ENCODE measurements at places on chromosomes 5 and 9.

DNA sequence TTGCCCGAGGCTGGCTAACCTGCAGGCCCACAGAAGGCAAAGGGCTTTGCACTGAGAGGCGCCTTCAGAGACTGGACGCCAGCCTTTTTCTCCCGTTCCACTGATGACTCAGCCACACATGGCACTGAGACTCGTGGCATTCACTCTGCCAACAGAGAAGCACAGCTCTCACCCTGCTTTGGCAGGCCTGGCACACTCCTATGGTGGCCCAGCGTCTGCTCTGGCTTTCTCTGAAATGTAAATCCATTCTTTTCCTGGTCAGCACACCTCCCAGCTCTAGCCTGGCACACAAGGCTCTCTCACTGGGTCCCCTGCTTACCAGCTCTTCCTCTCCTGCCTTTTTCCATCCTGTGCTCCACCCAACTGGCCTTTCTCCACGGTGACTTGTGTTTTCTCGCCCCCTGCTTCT, 5.9 kb upstream of the MELK start:
- no peak for DNase-seq

DNA sequence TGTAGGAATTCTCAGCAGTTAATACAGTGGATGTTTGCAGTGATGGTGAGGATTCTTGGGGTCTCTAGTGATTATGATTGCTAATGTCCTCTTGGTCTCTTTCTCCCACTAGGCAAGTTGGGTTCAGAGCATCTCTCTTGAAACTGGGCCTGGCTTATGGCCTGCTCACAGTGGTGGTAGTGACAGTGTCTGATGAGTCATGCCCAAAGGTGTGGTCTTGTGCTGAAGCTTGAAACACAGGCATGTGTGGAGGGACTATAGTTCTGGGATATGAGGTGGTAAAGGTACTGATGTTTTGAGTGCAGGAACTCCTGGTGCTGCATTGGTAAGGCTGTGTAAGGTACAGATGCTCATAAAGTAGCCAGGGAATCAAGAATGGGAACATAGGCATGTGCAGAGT, 231.1 kb downstream of the FAM170A start:
- no peak for DNase-seq

DNA sequence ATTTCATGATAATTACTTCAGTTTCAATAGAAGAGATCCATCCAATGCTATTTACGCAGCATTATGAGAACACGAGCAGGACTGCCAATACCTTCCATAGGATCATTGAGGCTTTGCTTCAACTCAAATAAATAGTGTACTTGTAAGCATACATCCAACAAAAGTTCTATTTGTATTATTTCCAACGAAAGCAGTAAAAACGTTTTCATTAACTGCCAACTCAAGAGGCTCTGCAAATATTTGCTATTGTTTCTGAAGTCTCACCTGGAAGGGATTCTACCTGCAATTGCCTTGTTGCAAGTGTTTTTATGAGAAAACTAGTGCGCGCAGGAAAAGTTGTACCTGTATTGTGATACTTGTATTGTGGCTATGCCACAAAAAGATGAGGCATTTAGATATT, 11.0 kb upstream of the GNPDA1 start:
- DNase-seq = no peak

DNA sequence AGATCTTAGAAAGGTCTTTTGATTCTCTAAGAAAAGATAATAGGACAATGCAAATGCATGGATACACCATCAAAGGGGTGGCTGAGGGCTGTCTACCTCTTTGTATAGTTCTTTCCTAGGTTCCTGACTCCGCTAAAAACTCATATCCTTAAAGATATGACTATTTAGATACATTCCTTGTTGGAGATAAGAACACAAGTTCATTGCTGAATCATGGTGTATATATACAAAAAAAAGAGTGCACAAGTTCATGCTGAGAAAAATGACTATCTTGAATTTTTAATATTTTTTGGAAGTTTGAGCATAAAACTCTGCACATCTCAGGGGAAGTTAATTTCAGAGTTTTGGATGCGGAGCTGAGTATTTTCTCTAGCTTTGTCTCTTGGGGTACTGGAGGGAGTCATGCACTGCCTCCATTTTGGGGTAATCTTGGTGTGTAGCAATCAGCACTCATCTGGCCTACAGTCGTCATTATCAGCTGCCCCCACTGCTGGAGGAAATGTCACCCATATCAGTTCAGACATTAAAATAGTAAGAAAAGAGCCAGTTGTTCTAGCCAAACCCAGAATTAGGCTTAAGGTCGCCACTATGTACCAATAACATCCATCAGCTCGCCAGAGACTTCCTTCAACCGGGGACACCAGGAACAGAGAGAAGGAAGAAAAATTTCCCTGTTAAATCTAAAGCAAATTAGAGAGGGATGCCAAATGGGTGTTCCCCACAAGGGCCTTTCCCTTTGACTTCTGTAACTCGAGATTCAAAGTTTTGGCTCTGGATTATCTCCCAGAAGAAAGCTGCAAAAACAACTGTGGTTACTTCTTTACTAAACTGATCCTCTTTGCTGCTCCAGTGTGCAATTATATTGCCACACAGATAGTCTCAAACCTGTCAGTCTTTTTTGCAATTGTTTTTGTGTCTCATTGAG, 49.0 kb downstream of the PTTG1 start:
- DNase-seq = no peak

DNA sequence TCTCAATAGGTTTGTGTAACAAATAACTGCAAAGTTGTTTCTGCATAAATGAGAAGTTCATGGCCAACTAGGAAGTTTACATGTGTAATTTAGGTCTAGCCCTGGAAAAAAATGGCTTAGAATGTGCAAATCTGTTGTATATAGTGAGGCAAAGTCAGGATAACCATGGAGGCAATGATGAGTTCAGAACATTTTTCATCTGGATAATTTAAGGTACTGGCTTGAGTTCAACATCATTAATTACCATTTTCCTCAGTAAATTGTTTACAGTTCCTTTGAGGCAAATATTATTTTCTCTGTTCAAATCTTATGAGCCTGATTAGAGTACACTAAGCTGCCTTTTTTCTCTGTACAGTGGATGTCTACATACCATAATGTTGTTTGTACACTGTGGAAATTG, 1259.0 kb upstream of the NUDT12 start:
- DNase-seq = no peak

DNA sequence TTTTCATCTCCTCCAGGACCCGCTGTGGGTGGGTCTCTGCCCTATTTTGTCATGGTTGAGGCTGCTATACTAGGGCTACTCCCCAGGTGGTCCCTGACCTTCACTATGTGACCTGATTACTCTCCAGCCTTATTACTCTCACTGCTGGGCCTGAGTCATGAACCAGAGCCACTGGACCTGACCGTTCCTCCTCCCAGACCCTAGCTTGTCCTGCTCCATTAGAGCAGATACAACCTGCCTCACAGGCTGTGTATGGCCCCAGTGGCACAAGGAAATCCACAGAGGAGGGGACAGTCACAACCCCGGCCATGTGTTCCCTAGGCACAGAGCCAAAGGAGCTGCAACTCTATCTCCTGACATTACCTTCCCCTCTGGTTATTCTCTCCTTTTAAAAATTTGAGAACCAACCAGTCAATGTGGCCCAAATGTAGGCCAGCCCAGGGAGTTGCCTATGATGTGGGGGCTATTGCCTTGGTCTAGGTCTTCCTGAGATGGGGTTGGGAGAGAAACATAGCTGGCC, 96.0 kb upstream of the FSTL4 start:
- no peak for DNase-seq
